ENCODE measurements at places on chromosomes 2 and 18. TPM values are rescaled to one million over a fixed set of nuclear protein-coding genes. Genes with fewer than 3 reads are reported as not detected.

The SLC9A2 gene
- 3.0 TPM for total RNA-seq

The GDF7 gene
- 0.09 TPM for total RNA-seq

The FAM136A gene
- 90.2 TPM for total RNA-seq

The NDUFS1 gene
- 81.5 TPM for total RNA-seq

The SERPINB5 gene
- total RNA-seq, result 0.13 TPM
